ENCODE measurements at places on chromosomes 3 and 15. TPM values are rescaled to one million over a fixed set of nuclear protein-coding genes. Genes with fewer than 3 reads are reported as not detected.

DNA sequence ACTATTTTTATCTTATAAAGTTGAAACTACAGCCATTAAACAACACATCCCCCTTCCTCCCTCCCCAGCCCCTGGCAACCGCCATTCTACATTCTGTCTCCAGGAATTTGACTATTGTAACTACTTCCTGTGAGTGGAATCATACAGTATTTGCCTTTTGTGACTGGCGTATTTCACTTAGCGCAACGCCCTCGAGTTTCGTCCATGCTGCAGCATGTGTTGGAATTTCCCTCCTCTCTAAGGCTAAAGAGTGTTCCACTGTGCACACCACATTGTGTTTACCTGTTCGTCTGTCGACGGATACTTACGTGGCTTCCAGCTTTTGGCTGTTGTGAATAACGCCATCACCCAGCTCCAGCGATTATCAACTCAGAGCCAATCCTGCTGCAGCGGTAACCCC, 52.0 kb upstream of the DLG1 start:
- DNase-seq = no peak

DNA sequence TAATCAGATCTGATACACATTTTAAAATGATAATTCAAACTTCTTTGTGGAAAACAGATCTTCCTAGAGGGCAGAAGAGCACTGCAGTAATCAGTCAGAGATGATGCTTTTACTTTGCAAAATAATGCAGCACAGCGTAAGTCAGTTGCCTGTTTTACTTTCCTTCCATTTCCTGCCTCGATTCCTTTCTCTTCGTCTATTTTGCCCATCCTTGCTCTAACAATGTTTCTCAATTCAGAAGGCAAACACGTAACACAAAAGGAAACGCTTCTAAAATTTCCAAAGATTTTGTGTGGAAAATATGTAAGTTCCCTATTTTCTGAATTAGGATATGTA, 119.9 kb downstream of the P3H2 start:
- DNase-seq = no peak

DNA sequence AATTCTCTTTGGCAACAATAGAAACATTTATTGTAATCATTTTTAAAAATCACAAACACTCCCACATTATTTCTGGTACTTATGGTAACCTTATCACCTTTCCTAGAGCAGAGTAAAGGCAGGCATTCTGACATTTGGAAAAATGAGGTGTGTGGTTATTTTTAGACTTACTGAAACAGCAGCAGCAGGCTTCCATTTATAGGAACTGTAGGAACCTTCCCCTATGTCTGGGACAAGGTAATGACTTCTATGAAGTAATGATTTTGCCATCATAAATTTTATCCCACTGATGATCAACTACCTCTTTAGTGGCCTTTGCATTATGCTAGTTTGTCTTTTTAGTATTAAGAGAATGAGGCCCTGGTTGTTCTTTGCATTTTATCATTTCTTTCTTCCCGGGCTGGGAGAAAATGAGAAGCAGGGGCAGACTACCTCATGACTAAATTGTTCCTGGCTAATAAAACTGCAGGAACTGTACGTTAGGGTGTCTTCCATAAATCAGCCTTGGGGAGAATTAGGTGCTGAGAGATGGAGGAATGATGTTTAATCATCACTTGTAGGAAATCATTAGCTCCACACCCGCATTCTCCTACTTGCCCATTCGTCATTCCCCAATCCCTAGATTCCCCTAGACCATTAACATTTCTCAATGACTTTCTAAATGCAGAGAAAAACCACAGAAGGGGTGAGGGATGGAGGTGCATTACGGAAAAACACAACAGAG, 680.3 kb downstream of the AGBL1 start:
- DNase-seq = no peak

DNA sequence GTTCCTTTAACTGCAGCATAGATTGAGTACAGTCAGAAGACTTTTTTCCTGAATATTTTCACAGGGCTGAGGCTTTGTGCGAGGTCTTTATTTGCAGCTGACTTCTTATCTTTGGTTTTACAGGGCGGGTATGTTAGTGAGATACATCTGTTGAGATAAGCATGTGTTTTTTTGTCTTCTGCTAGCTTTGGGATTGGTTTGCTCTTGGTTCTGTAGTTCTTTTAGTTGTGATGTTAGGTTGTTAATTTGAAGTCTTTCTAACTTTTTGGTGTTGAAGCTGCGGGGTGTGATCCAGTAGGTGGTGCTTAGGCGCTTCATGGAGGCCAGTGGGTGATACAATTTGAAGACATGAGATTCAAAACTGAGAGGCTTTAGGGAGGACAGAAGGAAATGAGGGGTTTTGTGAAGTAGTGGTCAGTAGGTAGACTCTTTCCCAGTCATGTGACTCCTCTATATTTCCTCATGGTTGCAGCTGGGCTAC, 67.9 kb upstream of the TNFSF10 start:
- DNase-seq = no peak

DNA sequence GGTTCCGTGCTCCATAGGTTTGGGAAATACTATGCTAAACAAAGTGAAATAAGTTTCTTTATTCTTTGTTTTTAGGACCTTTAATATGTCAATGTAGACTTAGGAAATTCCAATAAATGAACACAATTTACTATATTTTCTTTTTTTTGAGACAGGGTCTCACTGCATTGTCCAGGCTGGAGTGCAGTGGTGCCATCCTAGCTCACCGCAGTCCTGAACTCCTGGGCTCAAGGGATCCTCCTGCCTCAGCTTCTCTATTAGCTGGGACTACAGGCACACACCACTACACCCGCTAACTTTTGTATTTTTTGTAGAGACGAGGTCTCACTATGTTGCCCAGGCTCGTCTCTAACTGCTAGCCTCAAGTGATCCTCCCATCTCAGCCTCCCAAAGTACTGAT, 12.4 kb upstream of the HOMER2 start:
- DNase-seq = no peak

DNA sequence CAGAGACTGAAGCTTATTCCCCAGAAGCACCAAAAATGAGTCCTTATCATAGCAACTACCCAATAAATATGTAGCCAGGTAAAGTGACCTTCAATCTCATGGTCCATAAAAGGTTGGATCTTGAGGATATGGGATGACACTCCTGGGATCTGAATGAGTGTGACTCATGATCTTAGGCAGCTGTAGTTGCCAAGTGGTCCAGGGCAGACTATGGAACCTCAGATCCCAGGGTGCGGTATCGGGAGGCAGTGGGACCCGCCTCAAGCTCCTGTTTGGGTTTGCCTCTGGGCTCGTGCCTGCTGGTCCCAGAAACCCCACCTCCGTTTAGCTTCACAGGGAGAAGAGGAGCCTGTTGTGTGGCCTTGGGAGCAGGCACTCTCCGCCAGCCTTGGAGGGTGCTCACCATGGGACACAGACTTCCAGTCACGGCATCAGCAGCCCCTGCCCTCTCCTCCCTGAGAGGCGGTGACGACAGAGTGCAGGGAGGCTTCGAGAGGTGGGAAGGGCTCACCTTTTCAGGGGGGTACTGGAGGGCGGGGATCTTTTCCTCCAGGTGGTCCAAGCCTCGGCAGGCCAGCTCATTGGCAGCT, 8.1 kb downstream of the PLIN1 start:
- DNase-seq = no peak

DNA sequence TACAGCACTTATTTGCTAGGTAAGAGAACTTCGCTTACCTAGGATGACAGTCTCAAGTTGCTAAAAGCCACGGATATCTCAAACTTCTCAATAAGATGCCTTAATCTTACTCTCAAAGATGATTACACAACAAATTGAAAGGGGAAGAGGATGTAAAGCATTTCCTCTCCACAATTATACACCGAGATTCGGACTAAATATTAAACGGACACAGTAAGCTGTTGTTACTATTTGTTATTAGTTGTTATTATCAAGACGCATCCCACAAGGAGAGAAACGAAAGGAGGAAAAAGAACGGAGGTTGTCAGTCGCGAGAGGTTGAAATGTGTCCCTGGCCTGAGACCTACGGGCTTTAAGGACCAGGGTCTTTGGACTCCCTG, 660 bp downstream of the ZNF106 start:
- DNase-seq = no peak

GRCh38 chr3:28971156-28971555, 309.7 kb upstream of the RBMS3 start:
- DNase-seq = no peak

DNA sequence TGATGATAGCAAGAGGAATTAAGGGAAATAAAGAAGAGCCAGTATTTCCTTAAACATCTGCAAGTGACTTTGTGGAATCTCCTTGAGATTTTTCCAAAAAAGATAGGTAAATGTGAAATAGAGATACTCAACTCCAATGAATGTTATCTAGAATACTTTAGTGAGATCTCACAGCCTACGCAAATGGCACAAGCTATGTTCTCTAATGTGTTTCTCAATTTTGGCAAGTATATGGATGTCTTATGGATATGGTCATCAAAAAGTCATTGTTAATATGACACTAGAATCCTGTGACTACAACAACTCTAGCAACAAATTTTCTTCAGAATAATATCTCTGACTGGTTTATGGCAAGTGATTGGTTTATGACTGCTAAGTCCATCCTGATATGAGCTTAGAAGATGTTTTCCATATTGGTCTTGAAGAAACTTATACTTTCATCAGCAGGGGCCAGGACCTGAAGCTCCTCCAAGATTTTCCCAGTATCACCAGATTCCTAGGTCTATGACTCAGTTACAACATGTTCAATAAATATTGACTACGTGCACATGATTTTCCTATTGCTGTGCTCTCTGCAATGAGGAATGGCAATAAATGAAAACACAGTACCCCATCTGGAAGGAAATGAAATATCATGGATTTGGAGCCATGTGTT, 170.9 kb upstream of the THBS1 start:
- DNase-seq = no peak

DNA sequence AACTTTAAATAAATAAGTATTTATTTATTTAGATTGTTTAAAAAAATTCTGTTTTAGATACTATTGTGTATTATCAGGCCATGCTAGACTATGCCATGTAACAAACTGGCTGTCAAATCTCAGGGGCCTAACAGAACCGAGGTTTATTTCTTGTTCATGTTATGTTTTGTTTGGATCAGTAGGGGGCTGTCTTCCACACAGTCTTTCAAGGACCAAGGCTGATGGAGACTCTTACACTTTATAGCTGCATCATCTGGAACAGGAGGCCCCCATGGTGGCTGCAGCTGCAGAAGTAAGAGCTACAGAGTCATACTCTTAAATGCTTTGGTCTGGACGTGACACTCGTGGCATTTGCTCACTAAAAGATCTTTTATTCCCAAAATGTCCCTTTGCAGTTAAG, 33.0 kb upstream of the ARL14 start:
- no peak for DNase-seq

GRCh38 chr3:50190936-50191660, at the start of gene GNAT1:
Gene GNAT1, plus strand, starts transcription at chr3:50191610. Its CDS starts 116 bp downstream, at chr3:50191726.
- DNase-seq = no peak

- no peak for DNase-seq
These were observed 102.7 kb downstream of the SLCO3A1 start for GRCh38 chr15:91956026-91956723.

DNA sequence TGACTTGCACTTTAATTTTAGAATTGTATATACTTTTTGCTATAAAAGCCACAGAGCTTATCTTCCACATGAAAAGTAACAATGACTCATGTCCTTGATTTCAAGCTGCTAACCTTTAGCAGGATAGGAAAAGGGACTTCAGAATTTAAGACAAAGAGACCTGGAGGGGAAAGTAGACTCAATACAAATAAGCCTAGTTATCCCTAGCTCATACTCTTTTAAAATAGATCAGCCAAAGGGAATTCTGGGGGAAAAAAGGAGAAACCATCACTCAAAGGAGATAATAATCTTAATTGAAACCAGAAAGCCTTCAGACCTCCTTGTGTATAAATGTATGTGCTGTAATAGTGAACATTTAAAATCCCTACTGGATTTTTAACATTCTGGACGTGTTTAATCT, 930.3 kb downstream of the NTRK3 start:
- DNase-seq = no peak

DNA sequence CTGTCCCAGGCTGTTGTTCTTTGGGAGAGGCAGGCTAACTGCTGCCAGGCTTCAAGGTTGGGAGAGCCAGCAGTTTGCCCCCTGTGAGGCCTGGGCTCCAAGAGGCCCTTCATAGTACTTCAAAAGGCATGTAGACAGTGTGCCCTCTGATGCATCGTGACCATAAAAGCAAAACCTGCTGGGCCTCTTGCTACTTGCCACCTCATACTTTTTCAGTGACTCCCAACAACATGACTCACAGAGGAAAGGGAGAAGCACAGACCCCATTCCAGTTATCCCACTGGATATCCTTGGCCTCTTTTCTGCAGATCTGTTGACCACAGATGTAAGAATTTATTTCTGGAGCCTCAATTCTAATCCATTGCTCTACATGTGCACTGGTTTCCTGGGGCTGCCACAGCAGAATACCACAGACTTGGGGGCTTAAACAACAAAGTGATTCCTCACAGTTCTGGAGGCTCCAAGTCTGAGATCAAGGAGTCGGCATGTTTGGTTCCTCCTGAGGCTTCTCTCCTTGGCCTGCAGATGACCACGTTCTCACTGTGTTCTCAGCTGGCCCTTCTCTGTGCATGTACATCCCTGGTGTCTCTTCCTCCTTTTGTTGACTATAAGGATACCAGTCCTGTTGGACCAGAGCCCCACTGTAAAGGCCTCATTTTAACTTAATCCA, 8.9 kb upstream of the NSMCE3 start:
- no peak for DNase-seq

GRCh38 chr15:76976572-76977270, 18.2 kb upstream of the PSTPIP1 start:
- DNase-seq = no peak

DNA sequence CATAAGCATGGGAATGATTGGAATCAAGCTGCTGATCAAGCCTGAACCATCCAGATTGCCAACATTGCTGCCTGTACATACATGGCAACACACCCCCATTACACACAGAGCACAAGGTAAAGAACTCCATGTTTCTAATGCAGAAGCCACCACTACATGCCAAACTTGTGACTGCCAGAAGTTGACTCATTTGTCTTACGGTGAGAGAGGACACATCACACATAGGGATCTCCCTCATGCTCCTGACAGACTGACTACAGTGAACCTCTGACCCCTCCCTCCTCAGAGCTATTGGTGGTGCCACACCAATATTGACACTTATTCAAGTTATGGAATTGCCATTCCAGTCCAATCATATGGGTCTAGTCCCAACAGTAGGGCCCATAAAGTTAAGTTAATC, 42.3 kb downstream of the EFHB start:
- no peak for DNase-seq

GRCh38 chr3:47515100-47515499, 1.6 kb upstream of the ELP6 start:
- no peak for DNase-seq

- DNase-seq = no peak
These were observed 13.2 kb downstream of the USP13 start for GRCh38 chr3:179666030-179666429.

UROC1 gene
- total RNA-seq = not detected

CCDC174 gene
- total RNA-seq = 20.9 TPM

FGD5 gene
- total RNA-seq = 17.1 TPM

CCDC54 gene
- not detected for total RNA-seq

NPAP1 gene
- not detected for total RNA-seq

EFCAB12 gene
- not detected for total RNA-seq

FRMD4B gene
- 27.8 TPM for total RNA-seq

IFT80 gene
- total RNA-seq = 31.3 TPM

Measured in uterus (tissue), 4 donors.